ENCODE measurements at places on chromosomes 12 and 14.

- DNase-seq = no peak
Measured at GRCh38 chr14:93081876-93082570, 33.7 kb downstream of the ITPK1 start.

- no peak for DNase-seq
Measured at GRCh38 chr14:26870722-26871617, 273.1 kb upstream of the NOVA1 start.

- no peak for DNase-seq
Measured at GRCh38 chr14:66782853-66783252, 274.9 kb downstream of the GPHN start.

DNA sequence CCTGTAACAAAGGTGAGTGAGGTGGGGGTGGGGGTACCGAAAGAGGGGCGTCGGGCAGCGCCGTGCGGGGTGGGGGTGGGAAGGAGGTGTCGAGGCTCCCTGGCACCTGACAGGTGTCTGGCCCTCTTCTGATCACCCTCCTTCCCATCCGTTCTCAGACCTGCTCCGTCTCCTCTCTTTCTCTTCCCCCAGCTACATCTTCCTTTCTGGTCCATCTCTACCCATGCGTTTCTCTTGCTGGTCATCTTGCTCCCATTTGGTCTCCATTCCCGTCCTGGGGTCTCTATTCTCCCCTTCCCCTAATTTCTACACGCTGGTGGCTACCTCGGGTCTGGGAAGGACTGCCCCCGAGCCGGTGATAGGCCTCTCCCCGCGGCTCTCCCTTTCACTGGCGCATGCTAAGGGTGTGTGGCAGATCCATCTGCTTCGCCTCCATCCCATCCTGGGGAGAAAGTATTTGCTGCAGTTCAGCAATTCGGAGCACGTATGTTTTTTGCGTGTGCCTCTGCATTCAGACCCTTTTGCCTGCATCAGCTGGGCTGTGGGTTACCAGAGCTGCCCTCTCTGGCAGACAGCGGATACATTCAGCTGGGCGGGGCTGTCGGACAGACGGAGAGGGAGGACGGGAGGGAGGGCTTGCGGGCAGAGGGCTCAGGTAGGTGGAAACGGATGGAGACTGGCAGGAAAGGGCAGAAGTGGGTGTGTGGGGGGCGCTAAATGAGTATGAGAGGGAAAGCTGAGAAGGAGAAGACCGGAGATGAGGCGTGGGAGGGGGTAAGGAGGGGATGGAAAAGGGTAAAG lies 730 bp downstream of the CLSTN3 start:
- DNase-seq = peak; percentile 31

GRCh38 chr14:24866067-24866639 lies 183.8 kb downstream of the STXBP6 start:
- DNase-seq = no peak

DNA sequence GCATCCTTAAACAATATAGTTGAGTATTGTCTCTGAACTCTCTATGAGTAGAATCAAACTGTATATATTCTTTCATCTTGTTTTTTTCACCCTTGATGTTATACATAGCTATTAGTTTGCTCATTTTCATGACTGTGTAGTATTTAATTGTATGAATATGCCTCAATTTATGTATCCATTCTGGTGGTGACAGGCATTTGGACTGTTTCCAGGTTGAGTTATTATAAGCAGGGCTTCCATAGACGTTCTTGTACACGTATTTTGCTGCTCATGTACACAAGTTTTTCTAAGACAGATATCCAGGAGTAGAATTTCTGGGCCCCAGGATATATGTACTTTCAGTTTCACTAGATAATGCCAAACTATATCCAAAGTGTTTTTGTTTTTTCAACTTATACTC lies 211.4 kb downstream of the NTF3 start:
- no peak for DNase-seq

GRCh38 chr14:72771561-72771960 lies 122.3 kb downstream of the DPF3 start:
- DNase-seq = no peak

- DNase-seq = peak; percentile 50
Measured at GRCh38 chr12:106919910-106920544, 35.7 kb upstream of the TMEM263 start.

DNA sequence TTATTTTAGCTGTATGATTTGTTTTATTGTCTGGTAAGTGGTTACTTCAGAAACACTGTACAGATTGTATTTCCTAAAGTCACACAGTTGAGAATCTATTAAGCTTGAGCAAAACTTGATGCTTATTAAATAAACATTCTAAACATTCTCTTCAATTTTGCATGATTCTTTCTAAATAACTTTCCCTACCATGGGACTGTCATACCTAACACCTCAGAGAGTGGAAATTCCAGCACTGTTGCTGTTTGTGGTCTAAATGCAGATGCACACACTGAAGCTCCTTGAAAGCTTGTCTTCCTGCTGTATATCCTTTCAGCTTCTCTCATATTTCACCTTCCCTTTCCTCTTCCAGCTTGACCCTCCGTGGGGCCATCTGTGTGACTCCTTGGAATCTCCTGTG lies 392.0 kb downstream of the LRIG3 start:
- DNase-seq = peak; percentile 67

DNA sequence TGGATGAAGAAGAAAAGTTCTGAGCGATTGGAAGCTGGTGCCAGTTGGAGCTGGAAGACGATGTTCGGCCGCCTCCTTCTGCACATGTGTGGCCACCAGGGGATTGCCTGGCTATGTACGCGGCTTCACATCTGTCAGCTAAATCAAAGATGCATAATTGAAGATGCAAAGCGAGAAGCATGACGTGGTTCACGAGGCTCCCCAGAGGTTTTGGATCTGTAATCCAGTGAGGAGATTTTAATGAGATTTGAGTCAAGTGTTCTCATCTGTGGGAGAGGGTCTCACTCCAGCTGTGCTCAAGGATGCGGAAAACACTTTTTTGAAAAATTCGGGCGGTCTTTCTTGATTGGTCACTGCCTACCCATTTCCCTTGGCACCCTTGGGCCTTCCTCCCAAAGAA lies 94.6 kb downstream of the PAX9 start:
- no peak for DNase-seq

DNA sequence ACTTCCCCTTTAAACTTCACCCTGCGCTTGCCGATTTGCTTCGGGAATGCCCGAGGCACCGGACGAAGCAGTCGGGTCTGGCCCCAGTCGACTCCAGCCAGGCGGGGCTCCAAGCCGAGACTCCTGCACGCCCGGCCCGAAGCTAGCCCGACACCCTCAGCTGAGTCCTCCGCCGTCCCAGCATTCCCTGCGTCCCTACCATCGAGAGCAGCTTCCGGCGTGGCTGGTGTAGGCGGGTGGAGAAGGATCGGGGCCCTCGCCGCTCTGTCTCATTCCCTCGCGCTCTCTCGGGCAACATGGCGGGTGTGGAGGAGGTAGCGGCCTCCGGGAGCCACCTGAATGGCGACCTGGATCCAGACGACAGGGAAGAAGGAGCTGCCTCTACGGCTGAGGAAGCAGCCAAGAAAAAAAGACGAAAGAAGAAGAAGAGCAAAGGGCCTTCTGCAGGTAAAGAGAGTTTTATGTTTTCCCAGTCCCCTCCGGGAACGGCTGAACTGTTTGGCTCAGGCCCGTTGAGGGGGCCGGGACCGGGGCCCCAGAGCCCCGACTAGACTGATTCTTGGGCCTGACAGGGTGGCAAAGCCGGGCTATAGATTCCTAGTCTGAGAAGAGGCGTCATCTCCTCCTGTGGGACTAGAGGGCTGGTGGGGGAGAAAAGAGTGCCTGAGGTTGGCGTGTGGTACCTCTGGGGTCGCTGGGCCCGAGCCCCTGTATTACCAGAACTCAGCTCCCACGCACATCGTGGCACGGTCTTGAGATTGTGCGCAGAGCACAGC lies at the start of gene METAP2:
Gene METAP2 (plus strand): TSS at position 269 of the 776 bp plus-strand sequence. CDS start 28 bp downstream, at position 297.
- DNase-seq = peak; percentile 97

DNA sequence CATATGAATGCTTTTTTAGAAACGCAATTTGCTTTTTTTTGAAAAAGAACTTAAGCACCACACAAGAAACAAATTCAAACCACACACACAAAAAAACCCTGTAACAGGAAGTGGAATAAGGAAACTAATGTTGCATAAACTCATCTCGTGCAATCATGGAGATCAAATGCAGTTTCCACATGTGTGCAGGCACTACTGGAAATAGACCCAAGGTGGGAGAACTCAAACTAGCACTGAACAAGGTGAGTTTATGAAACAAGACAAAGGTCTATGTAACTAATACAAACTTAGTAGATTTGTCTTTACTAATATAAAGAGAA lies 17.5 kb downstream of the NIN start:
- DNase-seq = peak; percentile 52

GRCh38 chr12:93789767-93790166 lies 112.6 kb downstream of the CRADD start:
- DNase-seq = no peak

DNA sequence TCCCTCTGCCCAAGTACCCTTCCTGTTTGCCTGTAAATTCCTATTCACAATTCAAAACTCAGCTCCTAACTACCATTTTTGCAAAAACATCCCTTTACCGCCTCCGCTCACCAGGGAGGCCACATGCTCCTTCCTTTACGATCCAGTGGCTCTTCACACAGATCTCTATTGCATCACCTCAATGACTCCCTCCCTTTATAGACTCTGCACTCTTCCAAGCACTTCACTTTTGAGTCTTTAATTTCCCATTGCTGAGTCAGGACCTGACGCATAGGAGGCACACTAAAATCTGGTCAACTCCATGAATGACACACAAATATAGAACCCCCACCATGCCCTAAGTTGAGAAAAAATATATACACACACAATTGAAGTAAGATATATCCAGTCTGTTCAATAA lies 45.9 kb downstream of the PPP1R13B start:
- peak; percentile 76 for DNase-seq

All from AG10803 (cell line).